Dermis microvascular lymphatic vessel endothelial cell (primary cell): ENCODE measurements at places on chromosomes 2 and 18.

DNA sequence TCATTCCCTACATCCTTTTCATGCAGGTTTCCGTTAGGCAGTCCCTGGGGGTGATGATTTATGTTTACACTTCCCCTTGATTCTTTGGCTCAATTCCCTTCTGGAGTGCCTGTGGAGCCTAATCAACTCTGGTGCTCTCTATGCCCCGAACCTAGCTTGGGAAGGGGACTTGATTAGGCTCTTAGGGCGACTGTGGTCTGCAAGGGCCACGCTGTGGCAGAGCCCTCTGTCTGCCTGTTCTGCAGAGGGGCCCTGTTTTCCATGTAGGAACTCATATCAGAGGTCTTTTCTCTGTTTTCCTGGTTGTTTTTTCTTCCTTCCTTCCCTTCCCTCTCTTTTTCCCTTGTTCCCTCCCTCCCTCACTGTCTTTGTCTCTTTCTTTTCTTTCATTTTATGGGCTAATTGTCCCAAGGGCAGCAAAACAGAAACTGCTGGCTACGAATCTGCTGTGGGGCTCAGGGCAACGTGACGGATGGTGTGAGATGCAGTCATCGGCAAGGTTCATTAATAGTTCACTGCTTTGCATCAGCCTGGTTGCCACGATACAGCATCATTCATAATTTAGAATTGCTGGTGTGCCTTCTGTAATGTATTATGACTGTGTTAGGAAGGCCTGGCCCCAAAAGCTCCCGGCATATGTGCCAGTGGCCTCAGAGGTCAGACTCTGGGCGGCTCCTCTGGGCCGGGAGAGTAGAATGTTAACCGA is 134.5 kb downstream of the NAPG start:
- DNase-seq: peak; percentile 17

GRCh38 chr2:58938988-58939387 is 697.9 kb upstream of the FANCL start:
- no peak for DNase-seq

DNA sequence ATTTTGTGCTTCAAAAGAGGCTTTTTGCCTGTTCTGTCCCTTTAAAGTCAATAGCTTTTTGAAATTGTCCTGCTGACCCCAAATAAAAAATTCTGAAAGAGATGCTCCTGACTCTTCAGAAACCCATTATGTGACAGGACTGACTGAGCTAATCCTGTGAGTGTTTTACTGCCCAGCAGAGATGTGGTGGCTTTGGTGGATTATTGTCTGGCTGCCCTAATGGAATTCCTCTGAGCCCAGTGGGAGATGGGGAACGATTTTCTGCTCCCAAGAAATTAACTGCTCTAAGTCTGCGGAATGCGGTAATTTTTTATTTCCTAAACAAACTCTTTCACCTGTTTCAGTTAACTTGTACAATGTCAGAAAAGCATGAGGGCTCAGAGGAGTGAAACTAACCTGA is 258.2 kb downstream of the IKZF2 start:
- DNase-seq: no peak

GRCh38 chr2:104254017-104254416 is 599.9 kb upstream of the POU3F3 start:
- DNase-seq: no peak

- DNase-seq: no peak
Observed at GRCh38 chr2:24543252-24543651, 52.2 kb downstream of the NCOA1 start.

GRCh38 chr2:159147690-159148089 is 138.8 kb downstream of the WDSUB1 start:
- DNase-seq: no peak

DNA sequence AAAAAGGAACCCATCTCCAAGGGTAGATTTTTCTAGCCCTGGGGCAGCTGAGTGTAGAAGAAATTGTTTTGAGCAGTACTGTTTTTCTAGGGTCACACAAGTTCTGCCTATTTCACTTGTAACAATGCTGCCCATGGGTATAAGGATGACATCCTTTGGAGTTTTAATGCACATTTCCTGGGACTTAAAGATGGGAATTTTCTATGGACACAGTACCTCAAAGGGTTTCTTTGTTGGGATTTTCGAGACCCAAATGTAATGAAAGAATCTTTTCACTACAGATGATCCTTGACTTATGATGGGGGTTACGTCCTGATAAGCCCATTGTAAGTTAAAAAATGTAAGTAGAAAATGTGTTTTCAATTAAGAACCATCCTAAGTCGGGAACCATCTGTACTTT is 31.8 kb downstream of the CDC42EP3 start:
- DNase-seq: no peak

- DNase-seq: no peak
Observed at GRCh38 chr2:47359375-47359868, 43.5 kb upstream of the MSH2 start.

DNA sequence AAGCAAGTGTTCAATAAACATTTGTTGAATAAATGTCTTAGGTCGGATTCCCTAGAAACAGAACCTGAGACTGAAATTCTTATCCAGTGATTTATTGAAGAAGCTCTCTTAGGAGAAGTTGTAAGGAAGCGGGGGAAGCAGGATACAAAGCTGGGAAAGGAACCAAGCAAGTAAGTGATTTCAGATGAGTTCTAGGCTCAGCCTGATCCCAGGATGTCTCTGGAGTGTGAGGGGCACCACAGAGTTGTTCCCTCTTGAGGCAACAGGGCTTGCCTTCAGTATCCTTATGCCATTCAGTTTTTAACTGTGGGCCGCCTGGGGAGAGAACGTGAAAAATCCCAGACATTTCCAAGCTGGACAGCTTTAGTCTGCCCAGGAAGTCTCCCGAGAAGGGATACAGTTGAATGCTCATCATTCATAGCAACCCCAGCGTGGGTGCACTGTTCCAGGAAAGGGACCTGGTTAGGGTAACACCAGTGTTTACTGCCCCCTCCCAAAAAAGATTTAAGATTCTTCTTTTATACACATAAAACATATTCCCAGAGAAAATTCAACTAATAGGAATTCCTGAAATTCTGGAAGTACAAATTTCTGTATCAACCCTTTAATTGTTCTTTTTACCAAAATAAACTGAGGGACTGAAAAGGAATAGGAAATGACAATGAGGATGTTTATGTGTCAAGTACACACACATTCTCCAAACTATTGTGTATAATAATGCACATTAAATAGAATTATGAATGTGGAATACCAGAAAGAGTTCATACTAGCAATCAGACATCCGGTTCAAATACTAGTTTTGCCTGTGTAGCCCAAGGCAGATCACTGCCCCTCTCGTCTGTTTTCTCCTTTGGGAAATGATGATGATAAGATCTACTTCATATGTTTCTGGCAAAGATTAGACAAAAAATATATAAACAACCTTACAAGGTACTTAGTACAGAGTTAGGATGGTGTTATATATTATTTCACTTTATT is 592.1 kb upstream of the CDH2 start:
- DNase-seq: no peak

DNA sequence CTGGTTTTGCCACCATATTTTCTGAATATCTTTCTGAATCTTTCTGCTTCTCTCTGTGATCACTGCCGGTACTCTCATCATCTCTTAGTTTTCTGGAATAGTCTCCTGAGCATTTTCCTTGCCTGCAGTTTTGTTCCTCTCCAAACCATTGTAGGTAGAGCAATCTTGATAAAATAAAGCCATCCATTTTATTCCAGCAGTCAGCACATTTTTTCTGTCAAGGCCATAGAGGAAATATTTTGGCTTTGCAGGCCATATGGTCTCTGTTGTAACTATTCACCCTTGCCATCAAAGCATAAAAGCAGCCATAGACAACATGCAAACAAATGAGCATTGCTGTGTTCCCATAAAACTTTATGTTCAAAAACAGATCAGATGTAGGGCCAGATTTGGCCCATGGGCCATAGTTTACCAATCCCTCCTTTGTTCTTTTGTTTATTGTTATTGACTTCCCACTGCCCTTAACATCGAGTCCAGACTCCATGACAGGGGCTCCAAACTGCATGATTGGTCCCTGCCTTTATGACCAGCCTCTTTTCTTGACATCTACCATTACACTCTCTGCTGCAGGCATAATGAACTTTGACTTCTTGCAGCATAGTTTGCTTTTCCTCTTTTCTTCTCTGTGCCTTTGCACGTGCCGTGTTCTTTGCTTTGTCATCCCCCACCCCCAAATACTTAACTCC is 29.8 kb downstream of the TMEM87B start:
- no peak for DNase-seq

- DNase-seq: peak; percentile 74
Observed at GRCh38 chr2:9655441-9656269, 24.9 kb upstream of the YWHAQ start.

DNA sequence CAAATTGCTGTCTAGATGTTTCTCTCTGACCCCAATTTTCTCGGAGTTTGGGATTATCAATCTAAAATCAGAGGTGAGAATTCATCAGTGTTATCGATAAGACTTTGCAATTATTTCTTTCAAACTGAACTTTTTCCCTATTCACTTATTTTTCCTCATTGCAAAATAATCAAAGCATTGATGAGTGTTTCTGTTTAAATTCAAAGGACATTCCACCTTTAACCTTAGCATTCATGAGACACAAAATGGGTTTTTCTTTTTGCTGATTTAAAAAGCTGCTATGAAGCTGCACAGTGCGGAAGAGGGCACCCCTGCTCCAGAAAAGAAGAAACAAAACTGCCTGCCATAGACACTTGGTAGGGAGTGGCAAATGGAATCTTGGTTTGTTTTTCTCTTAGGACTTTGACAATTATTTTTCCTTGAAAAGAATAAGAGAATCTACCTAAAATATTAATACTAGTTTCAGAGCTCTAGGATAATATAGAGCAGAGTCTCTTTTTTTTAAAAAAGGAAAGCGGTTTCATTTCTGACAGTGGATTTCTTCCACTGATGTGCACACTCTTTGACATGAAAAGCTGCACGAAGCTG is 203.4 kb downstream of the TGIF1 start:
- no peak for DNase-seq

DNA sequence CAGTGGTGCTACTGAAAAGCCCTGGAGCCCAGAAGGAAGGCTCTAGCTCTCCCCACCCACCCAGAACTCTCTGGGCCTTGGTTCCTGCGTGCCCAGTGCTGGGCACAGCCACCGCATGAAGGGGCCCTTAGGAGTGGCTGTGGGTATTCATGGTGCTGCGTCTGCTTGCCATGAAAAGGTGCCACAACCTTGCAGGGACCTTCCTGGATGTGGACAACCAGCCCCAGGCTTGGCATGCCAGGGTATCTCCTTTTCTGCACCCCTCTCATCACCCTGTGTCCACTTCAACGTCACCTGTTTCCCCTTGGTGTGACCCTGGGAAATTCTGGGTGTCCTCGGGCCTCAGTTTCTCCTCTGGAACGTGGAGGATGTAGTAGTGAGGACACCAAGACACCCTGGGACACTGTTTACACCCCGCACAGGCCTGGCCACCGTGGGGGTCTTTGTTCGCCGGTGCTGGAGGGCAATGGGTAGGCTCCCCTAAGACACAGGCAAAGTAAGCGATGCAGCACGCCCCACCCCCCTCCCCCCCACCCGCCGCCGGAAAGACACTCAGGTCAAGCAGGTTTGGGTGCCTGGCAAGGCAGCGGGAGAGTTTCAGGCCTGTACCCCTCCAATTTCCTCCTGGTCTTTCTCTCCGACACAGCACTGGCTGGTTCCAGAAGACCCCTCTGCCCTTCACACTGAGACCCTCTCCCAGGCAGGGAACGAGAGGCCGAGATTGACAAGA is 34.8 kb upstream of the TAF1B start:
- no peak for DNase-seq

DNA sequence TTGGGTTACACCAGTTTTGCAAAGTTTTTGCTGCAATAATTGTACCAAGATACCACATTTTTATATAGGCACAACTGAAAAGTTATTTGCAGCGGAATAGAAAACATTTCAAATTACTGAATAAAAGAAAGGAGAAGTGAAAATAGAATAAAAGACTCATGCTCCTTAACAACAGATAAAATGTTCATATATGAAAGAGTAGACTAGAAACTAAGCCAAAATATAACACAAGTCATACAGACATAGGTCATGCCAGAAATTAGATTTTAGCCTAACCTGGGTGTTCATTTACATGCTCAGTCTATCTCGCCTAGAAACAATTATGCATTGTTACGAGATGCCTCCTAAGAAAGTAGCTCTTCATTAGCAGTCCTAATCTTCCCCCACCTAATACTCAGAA is 16.4 kb upstream of the MAP3K20 start:
- DNase-seq: no peak

- no peak for DNase-seq
Observed at GRCh38 chr2:12176623-12177454, 430.4 kb downstream of the LPIN1 start.

DNA sequence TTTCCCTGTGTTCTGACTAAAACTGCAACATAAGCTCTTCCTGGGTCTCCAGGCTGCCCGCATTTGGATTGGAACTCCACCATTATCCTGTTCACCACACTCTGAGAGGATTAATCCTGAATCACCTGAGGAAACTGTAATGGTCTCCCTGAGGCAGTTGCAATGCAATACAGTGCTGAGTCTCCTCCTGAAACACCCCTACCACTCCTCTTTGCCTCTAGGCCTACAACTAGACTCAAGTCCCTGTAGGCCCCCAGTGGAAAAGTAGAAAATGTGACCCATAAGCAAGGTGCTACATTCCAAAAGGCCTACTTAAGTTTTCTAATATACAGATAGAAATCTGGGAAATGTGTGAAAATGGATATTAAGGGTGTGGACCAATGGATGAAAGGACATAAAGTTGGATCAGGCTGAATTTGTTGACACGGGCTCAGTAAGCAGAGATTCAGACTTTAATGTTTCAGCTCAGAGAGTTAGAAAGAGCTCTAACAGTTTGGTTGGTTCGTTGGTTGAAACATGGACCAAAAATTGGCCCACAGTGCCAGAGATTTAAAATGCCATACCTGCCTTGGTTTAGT is 222.3 kb upstream of the ZC3H15 start:
- no peak for DNase-seq

GRCh38 chr2:85419009-85419675 is 628 bp downstream of the SH2D6 start:
- DNase-seq: no peak
